Fibroblast of pulmonary artery (primary cell): ENCODE measurements at places on chromosomes 4 and X.

DNA sequence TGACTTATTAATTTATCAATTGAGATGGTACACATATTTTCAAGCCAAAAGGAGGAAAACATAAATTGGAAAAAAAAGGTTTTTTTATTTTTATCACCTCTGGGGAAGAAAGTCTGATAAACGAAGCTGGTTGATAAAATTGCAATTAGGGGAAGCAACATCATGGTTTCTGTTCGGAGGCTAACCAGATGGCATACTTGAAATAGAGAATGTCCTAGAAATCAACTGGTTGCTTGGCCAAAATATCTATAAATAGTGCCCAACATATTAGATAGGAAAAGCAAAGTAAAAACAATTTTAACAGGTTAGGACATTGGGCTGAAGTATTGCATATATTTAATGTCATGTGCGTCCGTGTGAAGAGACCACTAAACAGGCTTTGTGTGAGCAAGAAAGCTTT lies 14.3 kb downstream of the KLKB1 start:
- no peak for DNase-seq

- DNase-seq, result no peak
Measured at GRCh38 chrX:3141031-3141430, 99.8 kb downstream of the ARSF start.

DNA sequence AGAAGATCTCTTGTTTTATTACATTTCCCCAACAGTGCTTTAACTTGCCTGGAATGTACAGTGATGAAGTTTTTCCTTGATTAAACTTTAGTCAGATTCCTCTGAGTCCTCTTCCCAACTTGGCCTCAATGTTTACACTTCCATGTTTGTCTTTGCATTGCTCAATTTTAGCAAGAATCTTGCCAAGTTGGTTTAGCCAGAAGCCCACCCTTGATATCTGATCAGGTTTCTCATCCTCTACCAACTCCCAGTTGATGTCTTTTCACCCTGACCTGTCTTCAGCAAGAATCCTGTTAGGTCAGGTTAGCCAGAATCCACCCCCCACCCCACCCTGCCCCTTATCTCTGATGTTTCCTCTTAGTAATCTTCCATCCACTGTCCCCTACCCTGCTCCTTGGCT lies 120.9 kb downstream of the MBNL3 start:
- DNase-seq, result no peak

- DNase-seq, result no peak
Measured at GRCh38 chrX:123988423-123989111, 27.1 kb downstream of the STAG2 start.

GRCh38 chrX:133646719-133647116 lies 231.4 kb upstream of the GPC4 start:
- DNase-seq, result no peak

GRCh38 chrX:15617111-15617510 lies 16.4 kb upstream of the ACE2 start:
- DNase-seq, result no peak

DNA sequence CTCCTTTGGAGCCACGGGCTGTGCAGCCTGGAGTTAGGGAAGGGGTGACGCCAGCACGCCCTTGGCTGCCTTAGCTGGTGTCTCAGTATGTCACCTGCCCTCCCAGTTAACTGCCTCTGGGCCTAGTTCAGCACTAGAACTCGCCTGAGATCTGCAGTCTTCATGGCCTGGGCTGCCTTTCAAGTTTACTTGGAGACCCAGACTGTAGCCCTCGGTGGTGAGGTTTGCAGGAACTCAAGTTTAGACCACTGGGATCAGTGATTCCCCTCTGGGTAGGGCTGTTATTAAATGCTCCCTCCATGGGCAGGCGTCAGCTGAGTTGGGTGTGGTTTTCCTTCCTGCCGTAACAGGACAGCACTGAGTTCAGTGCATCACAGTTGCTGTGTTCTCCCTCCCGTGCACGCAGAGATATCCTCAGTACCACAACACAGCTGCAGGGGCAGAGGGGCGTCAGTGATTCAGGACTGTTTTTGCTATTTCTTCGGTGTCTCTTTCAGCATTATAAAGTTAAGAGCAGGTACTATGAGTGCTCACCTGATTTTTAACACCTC lies 30.5 kb downstream of the PLAC8 start:
- DNase-seq, result peak; percentile 23

- no peak for DNase-seq
Measured at GRCh38 chr4:151575646-151576045, 166.7 kb downstream of the FHIP1A start.
